Bone marrow (tissue), 2 donors: ENCODE measurements at places on chromosomes 16 and 17.

GRCh38 chr17:40714473-40714872 lies 10.9 kb upstream of the KRT24 start:
- DNase-seq, result no peak

GRCh38 chr16:17224879-17225281 lies 245.9 kb downstream of the XYLT1 start:
- peak; percentile 80 for DNase-seq

DNA sequence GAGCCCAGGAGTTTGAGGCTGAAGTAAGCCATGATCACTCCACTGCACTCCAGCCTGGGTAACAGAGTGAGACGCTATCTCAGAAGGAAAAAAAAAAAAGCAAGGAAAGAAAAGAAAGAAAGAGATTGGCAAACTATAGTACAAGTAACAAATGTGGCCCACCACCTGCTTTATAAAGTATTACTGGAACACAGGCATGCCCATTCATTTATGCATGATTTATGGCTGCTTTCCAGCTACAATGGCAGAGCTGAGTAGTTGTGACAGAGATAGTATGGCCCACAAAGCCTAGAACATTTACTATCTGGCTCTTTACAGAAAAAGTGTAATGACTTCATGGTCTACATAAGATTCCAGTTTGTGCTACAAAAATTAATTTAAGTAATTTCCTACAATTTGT lies 23.6 kb downstream of the C16orf87 start:
- no peak for DNase-seq

GRCh38 chr17:52233176-52233575 lies 74.7 kb upstream of the CA10 start:
- DNase-seq, result no peak

GRCh38 chr17:17724307-17725010 lies 43.2 kb downstream of the RAI1 start:
- DNase-seq, result no peak

DNA sequence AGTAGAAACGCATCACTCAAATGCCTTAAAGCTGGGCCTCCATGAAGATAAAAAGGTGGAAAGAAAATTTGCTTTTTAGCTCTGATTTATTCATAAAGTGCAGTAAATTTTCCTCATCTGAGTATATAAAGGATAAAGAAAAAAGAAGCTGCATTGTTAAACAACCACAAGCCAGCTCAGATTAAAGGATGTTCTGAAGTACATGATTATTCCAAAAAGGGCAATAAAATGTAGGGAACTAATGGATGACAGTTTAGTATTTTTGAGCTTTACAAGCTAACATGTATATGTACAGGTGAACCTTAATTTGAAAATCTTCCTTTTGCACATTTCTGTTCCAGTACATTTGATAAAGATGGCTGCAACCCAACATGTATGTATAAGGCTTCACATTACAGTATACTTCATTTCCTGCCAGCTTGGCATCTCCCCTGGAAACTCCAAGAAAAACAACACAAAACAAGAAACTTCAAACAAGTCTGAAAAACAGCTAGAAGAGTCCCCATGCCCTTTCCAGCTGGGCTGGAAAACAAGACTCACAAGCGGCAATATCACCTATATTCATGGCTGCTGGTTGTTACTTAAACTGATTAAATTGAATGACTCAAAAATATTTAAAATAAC lies 225.7 kb downstream of the CEP112 start:
- DNase-seq, result no peak

DNA sequence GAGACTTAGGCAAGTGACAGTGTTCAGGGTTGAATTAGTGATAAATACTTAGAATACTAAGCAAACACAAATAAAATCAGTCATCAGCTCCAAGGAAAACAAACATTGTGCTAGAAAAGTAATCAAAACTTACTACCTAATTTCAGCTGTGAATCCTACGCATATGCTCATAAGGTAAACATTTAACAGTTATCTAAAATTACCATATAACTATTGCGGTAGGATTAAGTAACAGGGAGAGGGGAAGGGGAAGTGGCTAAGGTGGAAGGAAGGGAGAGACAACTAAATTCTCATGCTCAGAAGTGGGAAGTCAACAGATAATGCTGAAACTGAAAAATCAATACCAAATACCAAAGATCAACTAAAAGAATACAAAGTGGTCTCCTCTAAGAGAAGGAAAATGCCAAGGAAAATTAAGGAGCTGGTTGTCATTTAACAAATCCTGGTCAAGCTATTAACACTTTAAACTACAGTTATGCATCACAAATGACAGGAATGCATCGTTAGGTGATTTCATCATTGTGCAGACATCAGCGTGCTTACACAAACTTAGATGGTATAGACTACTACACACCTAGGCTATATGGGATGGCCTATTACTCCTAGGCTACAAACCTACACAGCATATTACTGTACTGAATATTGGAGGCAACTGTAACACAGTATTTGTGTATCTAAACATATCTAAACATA lies 20.0 kb downstream of the USP32 start:
- DNase-seq, result peak; percentile 19

GRCh38 chr16:10740845-10741208 lies 2.8 kb upstream of the NUBP1 start:
- DNase-seq, result no peak

- DNase-seq, result no peak
These were observed 73.4 kb downstream of the HELZ start for GRCh38 chr17:67171560-67171959.

DNA sequence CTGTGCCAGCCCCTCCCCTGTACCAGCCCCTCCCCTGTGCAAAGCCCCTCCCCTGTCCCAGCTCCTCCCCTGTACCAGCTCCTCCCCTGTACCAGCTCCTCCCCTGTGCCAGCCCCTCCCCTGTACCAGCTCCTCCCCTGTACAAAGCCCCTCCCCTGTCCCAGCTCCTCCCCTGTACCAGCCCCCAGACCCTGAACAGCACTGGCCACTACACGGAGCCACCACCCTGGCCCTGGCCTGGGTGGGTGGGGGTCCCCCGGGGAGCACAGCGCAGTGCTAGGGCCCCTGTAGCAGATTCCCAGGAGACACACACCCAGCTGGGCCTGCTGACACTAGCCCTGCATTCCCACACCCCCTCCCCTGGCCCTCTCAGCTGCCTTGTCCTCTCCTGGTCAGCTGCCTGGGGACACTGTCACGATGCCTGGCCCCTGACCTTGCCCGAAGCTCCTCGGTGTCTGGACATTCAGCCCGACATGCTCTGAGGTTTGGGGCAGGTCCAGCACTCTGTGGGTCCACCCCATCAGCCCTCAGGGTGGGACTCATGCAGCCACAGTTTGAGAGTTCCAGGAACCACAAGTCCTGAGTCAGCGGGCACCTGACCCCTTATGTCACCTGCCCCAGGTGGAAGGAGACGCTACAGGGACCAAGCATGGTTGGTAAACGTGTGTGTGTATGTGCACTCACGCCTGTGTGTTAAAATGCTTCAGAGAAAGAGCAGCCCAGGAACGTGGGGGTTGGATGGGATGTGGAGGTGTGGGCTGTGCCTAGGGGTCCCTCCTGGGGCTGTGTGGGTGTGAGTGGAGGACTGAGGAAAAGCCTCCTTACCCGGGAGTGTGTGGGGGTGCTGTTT lies 114.2 kb downstream of the METRNL start:
- peak; percentile 36 for DNase-seq

- DNase-seq, result no peak
These were observed 1.6 kb upstream of the MRPL38 start for GRCh38 chr17:75906143-75906884.

GRCh38 chr16:69093974-69094373 lies 11.5 kb upstream of the HAS3 start:
- no peak for DNase-seq

DNA sequence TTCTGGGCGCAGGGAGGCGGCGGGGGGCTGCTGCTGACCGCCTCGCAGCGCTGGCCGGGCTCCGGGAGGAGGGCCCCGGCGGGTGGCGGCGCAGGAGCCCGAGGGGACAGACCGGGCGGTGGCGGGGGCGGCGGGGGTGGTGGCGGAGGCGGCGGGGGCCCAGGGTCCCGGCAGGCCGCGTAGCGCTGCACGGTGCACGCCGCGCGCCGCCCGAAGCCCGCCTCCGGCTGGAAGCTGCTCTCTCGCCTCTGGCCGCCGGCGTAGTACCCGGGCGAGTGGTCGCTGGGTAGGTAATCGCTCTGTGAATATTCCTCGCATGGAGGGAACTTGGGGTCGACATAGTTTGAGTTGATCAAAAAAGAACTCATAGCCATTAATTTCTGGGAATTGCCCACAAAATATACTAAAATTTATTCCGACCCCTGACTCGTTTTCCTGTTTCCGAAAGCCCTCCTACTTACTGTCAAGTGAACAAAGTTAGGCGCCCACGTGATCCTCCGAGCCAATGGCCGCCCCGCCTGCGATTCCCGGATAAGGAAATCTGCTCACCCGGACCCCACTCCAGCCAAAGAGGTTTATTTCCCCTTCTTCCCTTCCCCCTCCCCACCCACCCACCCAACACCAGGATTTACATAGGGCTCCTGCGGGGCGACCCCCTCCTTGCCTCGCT lies at the start of gene HOXB4:
HOXB4 (minus strand) TSS at position 405 of the 670 bp plus-strand sequence; CDS start at position 374, 31 bp downstream.
- no peak for DNase-seq

DNA sequence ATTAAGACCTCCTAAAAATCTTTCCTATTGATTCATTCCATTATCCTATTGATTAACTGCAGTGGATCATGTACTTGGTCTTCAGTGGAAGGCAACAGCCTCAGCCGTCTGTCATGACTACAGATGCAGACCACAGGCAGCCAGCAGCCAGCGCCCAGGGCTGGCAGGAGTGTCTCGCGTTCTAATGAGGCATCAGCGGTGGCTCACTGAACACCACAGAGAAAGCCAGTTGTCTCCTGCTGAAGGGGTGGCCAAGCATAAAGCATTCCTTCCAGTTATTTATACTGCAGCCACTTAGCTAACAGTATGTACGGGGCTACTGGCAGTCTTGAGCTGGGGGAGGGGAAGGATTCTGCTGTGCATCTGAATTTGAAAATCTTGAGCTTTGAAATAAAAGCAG lies 214.3 kb downstream of the IRX3 start:
- DNase-seq, result no peak

- no peak for DNase-seq
These were observed 5.6 kb downstream of the CD19 start for GRCh38 chr16:28937222-28937876.

DNA sequence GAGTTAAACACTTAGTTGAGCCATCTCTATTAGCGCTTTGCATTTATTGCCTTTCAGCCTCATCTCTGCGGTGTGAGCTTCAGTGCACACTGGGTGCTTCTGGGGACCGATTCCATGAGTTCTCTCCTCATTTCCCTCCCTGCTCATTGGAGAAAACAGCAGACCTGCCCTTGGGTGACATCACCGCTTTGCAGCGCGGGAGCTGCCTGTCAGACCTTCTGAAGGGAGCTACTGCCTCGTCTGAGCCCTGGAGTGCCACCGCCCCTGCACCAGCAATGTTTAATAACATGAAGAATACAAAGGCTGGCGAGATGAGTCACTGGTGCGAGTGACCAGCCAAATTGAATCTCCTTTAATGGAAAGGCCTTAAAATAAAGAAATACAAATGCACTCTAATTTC lies 30.2 kb upstream of the CPPED1 start:
- DNase-seq, result no peak

- peak; percentile 56 for DNase-seq
These were observed 12.0 kb upstream of the RNF157 start for GRCh38 chr17:76252040-76252954.

DNA sequence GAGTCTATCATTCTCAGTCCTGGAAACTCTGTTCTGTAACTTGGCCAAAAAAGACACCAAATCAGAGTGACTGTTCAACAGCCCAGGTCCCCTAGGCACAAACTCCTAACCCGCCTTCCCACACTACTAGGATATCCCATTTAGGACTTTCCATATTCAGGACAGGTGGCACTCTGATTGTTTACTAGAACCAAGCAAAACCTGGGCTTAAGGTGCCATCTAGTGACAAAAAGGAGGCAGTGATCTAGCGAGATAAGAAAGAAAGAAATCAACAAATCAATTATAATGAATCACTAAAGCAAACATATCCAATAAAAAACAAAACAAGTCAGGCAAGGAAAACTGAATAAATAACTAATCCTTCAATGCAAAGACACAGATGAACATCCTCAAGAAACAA lies 203.9 kb downstream of the CEP112 start:
- DNase-seq, result no peak

DNA sequence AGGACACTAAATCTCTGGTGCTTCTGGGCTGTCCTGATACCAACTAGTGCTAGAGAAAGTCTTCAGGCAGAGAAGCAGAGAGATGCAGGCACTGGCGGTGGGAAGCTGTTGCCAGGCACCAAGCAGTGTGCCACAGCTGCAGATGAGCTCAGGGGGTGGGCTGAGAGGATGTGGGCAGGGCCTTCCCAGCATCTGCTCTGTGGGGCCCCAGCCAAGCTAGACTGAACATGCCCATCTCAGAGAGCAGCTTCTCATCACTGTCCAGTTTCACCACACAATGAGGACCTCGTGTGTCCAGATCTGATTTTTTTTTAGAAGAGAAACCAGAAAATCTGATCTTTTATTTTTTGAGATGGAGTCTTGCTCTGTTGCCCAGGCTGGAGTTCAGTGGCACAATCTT lies 17.1 kb downstream of the PSKH1 start:
- no peak for DNase-seq

DNA sequence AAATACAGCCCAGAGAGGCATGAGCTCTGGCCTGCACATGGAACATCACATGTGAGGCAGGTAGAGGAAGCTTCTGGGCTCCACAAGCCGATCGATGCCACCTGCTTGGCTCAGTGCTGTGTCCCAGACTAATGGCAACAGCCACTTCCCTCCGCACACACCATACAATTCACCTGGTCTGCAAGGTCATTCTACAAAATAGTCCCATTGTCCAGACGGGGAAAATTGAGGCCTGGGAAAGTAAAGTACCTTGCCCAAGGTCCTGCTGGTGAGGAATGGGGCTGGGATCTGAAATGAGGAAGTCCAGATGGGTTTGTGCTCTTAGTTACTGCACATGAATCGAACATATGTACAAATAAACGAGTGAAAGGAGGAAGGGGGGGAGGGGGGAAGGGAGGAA lies 88.0 kb downstream of the LITAF start:
- peak; percentile 46 for DNase-seq
